Prostate gland (tissue), 2 donors: ENCODE measurements at places on chromosomes 2 and 18.

DNA sequence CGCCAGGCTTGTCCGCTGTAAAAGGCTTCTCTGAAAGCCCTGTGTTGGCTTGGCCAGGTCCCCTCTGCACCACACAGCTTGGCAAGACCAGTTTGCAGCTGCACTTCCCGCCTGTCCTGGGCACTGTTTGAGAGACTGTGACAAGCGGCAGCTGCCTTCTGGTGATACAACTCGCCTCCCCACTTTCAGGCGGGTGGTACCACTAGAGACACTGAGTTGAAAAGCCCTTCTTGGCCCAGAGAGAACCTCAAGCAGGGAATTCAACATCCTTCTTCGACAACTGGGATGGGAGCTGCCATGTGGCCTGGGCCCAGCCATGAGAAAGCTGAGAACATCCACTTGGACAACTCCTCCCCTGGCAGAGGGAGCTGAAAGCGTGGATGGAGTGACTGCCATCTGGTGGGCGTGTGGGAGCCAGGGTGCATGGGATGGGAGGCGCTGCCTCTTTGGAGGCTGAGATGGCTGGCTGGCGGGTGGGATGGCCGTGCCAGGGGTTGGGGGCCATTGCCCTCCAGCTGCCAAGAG, 125.5 kb upstream of the REV1 start:
- DNase-seq, result no peak

DNA sequence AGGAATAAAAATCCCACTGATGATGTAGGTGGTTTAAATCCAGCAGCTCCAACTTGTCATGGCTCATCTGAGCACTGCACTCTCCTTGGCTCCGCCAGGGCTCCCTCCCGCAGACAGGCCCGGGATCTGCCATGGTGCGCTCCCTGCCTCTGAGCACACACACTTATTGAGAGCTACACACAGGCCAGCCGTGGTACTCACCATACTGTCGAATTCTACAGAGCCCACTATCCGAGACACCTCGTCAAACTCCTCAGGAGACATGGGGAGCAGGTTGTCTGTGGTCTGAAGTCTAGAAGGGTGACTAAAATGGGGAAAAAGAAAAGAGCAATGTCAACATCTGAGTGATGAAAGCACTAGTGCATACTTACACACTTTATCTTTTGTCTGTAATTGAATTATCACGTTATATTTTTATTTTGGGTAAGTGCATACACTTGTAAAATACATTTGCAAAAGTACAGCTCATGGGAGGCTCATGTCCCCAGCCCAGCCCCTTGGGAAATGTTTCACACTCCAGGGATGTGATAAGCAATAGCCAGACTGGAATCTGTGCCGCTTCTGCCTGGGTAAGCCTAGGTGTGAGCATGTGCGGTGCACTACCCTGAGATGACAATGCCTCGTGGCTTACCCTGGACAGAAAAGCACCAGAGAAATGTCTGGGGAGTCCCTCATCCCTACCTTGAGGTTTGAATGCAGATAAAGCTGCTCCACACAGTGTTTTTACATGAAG, 39.2 kb downstream of the STAT1 start:
- no peak for DNase-seq

- DNase-seq, result no peak
Measured at GRCh38 chr2:182973441-182974352, 64.6 kb downstream of the NCKAP1 start.

GRCh38 chr18:72107647-72108383, 436.3 kb downstream of the CBLN2 start:
- DNase-seq, result peak; percentile 47

GRCh38 chr2:197972061-197972460, 167.7 kb downstream of the PLCL1 start:
- no peak for DNase-seq

GRCh38 chr2:43026426-43027096, 199.8 kb downstream of the ZFP36L2 start:
- DNase-seq, result no peak

DNA sequence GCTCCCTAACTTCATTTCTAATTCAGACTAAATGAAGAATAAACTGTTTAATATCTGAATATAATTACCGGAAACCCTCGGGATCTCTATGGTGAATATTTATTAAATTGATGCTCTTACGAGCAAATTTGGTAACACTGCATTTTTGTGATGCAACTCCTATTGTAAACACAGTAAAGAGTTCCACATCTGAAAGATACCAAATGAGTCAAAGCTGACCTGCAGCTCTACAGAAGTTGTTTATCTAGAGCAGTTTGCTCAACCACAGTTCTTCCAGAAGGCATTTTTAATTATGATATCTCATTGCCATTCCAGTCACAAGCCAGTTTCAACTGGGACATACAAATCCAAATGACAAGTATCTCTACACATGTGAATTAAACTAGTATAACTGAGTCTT, 129.7 kb downstream of the PKP4 start:
- no peak for DNase-seq

GRCh38 chr2:24274809-24275208, 85.5 kb downstream of the ITSN2 start:
- no peak for DNase-seq

DNA sequence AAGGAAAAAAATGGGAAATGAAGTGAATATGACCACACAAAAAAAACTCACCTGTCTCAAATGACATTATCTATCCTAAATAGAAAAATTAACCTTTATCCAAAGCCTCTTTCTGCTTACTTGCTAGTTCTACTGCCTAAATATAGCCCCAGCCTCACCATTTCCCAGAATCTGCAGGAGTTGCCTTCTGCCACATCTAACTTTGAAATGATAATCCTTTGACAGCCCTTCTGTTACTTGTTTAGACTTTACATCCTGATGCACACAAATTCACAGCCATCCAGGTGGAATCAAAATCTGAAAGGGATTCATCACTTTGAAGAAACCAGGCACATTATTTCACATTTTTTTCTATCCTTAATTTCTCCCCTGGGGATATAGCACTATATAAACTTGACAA, 1356.2 kb upstream of the NXPH2 start:
- DNase-seq, result no peak

DNA sequence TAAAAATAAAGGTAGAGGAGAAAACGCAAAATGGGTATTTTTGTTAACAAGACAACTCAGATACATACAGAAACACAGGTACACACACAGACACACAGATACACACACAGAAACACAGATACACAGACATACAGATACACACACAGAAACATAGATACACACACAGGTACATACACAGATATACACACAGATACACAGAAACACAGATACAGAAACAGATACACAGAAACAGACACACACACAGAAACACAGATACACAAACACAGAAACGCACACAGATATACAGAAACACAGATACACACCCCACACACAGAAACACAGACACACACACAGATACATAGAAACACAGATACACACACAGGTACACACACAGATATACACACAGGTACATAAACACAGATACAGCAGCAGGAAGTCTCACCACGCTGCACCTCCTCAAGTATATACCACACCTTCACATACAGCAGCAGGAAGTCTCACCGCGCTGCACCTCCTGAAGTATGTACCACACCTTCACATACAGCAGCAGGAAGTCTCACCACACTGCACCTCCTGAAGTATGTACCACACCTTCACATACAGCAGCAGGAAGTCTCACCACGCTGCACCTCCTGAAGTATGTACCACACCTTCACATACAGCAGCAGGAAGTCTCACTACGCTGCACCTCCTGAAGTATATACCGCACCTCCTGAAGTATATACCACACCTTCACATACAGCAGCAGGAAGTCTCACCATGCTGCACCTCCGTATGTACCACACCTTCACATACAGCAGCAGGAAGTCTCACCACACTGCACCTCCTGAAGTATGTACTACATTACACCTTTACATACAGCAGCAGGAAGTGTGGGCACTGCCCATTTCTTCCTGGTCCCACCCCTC, 250.5 kb downstream of the HDAC4 start:
- DNase-seq, result no peak
